T-helper 1 cell (primary cell): ENCODE measurements at places on chromosomes 12 and 14.

DNA sequence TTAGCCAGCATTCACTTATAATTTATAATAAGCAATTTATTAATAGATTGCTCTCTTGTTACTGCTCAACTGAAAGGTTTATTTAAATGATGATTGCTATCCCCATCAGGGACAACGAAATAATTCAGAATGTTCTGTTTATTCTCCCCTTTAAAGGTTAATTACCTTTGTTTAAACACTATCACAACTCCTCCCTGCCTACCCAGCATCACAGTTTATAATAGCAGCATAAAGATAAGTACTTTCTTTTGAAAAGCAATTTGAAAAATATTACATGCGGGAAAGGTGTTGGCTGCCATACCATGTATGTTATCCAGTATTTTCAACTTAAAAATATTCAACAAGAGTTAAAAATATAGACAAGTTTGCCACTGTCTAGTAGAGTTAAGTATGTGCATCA, 30.6 kb downstream of the SCAF11 start:
- DNase-seq: no peak

DNA sequence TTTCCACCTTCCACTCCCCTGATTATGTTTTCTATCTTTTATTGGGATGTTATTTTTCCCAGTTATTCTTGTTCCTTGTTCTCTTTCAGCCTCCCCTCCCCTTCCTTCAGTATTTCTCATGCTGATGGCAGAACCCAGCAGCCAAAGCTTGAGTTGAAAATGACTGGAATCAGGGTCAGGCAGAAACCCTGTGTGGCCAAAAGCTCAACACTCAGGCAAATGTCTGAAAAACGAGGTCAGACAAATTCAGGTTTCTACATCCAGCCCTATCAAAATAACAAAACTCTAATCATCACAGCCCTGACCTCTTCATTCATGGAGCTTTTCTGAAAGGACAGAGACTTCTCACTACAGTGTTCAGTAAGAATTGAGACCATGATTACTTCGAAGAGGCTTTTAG, 134.6 kb downstream of the PTPRR start:
- DNase-seq: no peak

GRCh38 chr12:54024581-54025305, 3.5 kb upstream of the HOXC6 start:
- no peak for DNase-seq

GRCh38 chr12:89901906-89902642, 193.4 kb upstream of the ATP2B1 start:
- DNase-seq: no peak

GRCh38 chr12:66379616-66380015, 77.3 kb downstream of the HELB start:
- no peak for DNase-seq

DNA sequence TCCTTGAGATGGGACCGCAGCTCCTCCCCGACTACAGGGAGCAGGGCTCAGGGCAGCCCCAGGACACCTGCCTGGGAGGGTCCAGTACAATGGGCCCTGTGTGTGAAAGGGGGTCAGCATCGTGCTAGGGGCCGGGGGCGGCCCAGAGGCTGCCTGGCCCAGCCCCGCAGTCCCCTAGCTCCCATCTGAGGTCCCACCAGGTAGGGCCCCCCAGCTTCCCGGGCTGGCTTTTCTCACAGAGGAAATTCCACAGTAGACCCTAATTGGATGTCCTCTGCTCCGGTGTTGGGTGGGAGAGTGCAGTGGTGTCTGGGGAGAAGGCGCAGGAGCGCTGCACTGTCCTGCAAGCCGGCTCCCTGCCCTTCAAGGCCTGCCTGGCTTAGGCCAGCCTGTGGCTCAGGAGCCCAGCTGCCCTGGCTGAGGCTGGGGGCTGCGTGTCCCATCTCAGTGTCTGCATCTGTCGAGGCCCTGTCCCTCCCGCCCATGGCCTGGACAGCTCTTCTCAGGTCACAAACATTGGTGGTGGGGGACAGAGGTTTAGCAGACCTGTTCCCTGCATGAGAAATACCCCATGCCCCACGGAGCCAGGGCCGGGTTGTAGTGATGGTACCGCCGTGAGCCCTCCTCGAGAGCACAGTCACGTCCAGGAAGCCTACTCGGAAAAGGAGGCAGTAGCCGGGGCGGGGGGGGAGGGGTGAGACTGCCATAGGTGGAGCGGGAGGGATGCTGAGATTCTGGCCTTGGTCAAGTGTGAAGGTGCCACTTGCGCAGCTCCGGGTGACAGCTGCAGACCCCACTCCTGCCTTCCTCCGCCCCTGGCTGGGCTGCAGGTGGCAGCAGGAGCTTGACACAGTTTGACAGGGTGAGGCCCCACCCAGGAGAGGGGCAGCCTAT, 11.6 kb downstream of the HIP1R start:
- DNase-seq: no peak

DNA sequence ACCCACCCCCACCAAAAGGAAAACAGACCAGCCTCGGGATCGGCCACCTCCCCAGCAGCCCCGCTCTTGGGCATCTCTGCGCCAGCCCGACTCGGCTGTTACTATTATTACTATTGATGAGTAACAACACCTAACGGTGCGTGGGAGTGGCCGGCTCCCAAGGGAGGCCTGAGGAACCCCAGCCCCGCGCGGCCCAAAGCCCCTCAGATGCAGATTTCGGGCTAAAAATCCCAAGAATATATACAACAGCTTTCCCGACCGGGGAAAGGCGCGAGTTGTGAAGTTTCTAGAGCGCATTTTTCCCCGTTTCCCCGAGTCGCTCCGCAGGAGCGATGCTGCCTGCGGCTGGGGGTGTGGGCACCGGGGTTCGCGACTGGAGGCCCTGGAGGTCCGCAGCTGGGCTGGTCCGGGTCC, 565 bp downstream of the NT5DC3 start:
- no peak for DNase-seq

DNA sequence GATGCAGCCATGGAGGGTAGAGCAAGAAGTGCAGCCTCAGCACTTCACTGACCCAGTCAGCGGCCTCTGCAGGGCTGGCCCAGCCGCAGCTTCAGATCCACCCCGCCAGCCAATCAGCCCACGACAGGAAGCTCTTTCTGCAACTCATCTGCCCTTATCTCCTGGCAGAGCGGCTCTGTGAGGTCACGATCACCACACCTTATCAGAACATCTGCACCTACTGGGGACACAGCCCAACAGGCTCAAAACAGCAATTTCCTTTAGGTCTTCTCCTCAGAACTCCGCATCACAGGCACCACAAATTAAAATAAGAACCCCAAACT, 287.3 kb downstream of the BCL11B start:
- peak; percentile 56 for DNase-seq

GRCh38 chr14:68881396-68881795, 88.5 kb upstream of the ZFP36L1 start:
- no peak for DNase-seq

GRCh38 chr14:27927519-27927918, 839.1 kb upstream of the FOXG1 start:
- DNase-seq: no peak

DNA sequence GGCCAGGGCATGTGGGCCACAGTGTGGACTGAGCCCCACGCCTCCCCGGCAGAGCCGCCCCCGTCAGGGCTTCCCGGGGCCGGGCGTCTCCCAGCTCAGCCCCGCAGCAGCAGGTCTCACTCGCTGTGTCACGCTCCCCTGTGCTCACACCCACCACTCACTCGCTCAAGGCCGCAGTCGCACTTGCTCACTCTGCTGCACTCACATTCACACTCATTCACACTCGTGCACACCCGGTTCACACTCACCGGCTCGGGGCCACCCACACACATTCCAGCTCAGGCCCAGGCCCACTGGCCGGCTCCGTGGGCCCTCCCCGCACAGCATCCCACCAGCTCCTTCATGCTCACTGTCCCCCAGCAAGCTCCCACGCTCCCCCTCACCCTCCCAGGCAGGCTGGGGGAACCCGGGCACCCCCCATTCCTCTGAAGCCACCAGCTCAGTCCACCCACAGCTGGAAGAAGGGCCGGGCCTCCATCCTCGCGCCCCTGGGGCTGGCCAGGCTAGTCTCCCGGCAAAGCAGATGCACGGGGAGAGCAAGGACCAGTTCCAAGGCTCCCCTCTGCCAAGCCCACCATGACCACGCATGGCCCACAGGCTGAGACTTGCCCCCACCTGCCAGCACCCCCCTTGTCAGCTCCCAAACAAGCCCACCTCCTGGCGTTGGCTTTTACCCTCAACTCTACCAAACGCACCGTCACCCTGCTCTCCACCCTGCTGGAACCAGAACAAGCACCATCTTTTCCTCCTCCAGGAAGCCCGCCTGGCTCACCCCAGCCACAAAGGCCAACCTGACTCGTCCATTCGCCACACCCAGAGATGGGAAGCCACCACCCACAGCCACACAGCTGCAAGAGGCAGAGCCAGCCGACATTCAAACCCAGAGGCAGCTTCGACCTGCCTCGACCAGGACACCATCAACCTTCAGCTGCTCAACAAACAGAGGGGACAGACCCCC, 28.0 kb downstream of the NCOR2 start:
- DNase-seq: no peak

- DNase-seq: no peak
These were observed 32.6 kb downstream of the EGLN3 start for GRCh38 chr14:33918256-33918655.

GRCh38 chr12:131827961-131828534, at the start of gene MMP17:
Gene MMP17 (plus strand): TSS chr12:131828393. CDS start chr12:131828495, 102 bp downstream.
- peak; percentile 31 for DNase-seq
